CD4-positive, alpha-beta T cell treated with Interleukin-6 at 100 ng/mL for 8 hours (primary cell): ENCODE measurements at places on chromosomes 3 and 15.

DNA sequence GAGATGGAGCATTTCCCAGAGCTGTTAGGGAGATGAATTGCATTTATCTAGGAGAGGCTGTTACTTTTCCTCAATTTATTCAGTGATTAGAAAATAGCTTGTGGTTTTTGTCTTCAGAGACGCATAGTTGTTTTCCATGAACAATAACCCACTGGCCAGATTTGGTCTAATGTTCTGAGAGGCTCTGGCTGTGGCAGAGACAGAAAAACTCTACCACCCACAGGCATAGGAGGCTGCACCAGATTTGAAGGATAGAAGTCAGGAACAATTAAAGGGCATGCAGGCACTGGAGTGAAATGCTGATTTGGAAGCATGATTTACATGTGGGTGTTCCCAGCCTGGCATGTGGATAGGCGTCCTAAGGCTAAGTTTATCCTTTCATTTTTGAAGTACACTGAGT lies 143.5 kb downstream of the NFKBIZ start:
- no peak for DNase-seq

DNA sequence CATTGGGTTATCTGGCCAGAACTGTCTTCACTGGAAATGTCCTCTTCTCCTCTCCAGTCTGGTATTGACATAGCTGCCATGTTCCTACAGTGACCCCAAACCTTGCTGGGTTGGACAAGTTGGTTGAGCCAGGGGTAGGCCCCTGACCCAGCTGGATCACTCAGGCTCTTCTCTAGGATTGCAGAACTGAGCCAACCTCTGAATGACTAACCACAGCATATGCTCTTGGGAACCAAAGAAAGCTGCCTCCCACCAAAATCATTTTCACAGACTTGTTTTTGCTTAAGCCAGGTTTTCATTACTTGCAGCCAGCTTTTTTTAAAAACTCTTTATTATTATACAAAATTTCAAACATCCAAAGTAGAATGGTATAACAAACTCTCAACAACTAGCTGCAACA lies 41.4 kb downstream of the FSIP1 start:
- DNase-seq: no peak

- DNase-seq: no peak
Observed at GRCh38 chr3:67564008-67564407, 90.4 kb downstream of the SUCLG2 start.

DNA sequence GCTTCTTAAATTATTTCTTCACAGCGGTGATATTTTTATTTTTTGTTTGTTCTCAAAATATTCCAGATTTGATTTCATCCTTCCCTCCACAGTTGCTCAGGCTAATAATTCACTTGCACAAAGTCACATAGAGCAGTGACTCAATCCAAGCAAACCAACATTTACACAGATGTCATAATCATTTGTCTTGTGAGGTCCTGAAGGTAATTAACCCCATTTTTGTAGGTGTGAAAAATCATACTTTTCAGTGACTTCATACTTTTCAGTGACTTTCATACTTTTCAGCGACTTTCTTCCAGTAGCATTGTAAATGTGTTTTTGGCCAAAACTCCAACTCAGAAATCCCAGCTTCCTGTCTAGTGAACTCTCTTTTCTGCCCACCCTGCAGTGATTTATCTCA lies 32.1 kb downstream of the CD200 start:
- DNase-seq: no peak

DNA sequence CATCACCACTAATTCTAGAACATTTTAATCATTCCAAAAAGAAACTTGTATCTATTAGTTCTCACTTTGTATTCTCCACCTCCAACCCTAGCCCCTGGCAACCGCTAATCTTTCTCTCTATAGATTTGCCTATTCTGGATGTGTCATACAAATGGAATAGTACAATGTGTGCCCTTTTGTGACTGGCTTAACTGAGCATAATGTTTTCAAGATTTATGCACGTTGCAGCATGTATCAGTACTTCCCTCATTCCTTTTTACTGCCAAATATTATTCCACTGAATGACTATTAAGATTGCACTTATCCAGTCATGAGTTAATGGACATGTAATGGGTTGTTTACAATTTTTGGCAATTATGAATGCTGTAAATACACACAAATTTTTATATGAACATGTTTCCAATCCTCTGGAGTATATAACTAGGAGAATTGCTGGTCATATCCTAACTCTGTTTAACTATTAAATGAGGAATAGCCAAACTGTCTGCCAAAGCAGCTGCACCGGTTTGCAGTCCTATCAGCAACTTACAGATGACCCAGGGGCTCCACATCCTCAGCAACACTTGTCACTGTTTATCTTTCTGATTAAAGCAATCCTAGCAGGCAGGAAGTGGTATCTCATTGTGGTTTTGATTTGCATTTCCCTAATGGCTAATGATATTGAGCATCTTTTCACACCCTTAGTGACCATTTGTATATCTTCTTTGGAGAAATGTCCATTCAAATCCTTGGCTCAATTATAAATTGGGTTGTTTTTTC lies 42.9 kb downstream of the DCUN1D1 start:
- peak; percentile 8 for DNase-seq

- no peak for DNase-seq
Observed at GRCh38 chr15:36644191-36644896, 64.9 kb downstream of the CDIN1 start.

- no peak for DNase-seq
Observed at GRCh38 chr3:44920081-44920480, 45.7 kb downstream of the TGM4 start.

GRCh38 chr15:49627407-49627877 lies 6.6 kb downstream of the DTWD1 start:
- DNase-seq: no peak

- no peak for DNase-seq
Observed at GRCh38 chr3:85185495-85185894, 226.7 kb downstream of the CADM2 start.

- DNase-seq: no peak
Observed at GRCh38 chr15:87917480-87917879, 339.1 kb downstream of the NTRK3 start.

- DNase-seq: no peak
Observed at GRCh38 chr15:81930582-81931369, 115.0 kb downstream of the MEX3B start.

- DNase-seq: no peak
Observed at GRCh38 chr3:141086188-141086587, 35.0 kb downstream of the SPSB4 start.

DNA sequence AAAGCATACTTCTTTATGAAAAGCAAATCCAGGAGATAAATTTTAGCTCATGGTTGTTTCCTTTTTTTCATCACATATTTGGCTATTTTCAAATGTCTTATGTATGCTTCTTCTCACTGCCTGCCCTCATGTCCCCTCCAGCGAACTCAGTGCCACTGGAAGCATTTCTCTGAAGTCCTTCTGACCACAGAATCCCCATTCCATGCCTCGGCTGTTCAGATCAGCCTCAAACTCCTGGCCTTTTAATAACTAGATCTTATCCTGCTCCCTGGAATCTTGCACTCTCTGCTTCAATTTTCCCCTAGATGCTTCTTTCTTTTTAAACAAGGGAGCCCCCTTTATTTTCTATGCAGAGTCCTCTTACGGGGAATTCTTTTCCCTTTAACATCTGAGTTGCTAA lies 10.1 kb downstream of the ETV5 start:
- no peak for DNase-seq

GRCh38 chr3:143302638-143303171 lies 183.1 kb downstream of the CHST2 start:
- no peak for DNase-seq

- DNase-seq: no peak
Observed at GRCh38 chr15:22780267-22780666, 6.2 kb upstream of the NIPA1 start.

DNA sequence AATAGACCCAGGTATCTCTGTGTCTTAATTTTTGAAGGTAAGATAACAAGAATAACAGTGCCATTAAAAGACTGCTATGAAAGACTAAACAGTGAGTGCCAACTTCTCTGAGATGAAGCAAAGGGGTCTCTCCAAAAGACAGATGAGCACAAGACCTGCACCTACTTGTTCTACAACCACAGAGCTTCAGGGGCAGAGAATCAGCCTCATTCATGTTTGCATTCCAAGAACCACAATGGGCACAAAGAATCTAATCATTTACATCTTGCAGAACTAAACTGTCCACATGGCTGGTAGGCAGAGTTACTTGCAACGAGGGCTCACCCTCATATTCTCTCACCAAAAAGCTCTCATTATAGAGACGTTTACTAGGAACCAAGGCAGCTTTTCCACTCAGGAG lies 83.9 kb downstream of the PEAK1 start:
- DNase-seq: no peak

GRCh38 chr15:98776607-98777281 lies 128.4 kb downstream of the IGF1R start:
- peak; percentile 12 for DNase-seq

- no peak for DNase-seq
Observed at GRCh38 chr15:94029495-94029894, 201.9 kb upstream of the MCTP2 start.

DNA sequence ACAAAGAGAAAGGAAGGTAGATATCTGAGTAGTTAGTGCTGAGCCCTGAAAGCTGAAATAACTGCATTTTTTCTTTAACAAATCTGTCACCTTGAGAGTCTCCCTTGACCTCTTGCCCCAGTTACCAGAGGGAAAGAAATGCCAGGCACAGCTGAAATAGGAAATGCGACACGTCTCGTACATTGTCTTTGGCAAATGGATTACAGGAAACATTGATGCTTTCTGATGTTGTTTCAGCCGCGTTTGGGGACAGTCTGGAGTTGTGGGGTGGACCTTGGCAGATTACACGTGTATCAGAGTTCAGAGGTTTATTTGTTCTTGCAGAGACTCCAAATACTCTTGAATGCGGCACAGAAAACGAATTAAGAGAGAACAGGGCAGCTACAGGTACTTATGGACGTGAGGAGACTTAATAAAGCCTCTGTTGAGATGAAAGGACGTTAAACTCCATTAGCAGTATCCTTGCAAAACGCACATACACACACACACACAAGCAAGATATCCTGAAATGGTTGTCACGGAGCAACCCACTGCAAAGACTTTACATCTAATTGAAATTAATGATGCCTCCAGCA lies 272.8 kb upstream of the RORA start:
- DNase-seq: no peak

- no peak for DNase-seq
Observed at GRCh38 chr3:179000144-179000543, 71.5 kb downstream of the ZMAT3 start.

- no peak for DNase-seq
Observed at GRCh38 chr15:93195109-93195508, 106.1 kb upstream of the RGMA start.

- DNase-seq: no peak
Observed at GRCh38 chr3:13235079-13235478, 161.8 kb upstream of the IQSEC1 start.

DNA sequence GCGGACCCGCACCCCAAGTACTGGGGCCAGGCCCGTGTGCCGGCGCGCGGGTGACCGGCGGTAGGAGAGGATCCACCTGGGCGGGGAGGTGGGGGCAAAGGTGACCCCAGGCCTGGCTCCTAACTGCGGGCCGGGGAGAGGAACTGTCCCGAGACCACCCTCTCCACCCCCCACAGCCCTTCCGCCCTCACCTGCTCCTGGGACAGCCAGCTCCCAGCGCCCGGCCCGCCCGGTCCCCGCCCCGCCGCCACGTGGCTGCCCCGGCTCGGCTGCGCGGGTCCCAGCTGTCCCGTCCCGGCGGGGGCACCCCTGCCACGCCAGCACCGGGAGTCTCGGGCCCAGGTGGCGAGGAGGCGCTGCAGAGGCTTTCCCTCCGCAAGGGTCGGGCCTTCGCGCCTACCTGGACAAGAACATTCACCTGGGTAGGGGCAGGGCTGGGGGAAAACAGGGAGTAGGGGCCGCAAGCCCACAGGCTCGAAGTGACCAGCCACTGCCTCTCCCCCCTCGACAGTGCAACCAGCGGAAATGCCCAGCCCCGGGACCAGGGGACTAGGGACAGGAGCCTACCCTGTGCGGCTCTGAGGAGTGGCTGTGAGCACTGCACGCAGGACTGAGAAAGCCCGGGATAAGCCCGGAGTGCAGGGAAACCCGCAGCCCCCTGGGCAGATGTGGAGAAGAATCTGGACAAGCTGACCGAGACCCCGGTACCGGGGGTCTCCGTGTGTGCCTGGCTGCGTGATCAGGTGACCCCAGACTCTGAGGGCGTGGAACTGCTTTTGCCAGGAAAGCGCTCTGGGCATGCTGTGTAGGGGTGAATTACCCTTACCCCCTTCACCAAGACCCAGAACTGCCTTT lies at the start of gene SLC12A8:
TSS of gene SLC12A8 (minus strand) at position 240 of the 855 bp plus-strand sequence. CDS start 1,399 bp downstream, outside the sequence.
- DNase-seq: no peak

DNA sequence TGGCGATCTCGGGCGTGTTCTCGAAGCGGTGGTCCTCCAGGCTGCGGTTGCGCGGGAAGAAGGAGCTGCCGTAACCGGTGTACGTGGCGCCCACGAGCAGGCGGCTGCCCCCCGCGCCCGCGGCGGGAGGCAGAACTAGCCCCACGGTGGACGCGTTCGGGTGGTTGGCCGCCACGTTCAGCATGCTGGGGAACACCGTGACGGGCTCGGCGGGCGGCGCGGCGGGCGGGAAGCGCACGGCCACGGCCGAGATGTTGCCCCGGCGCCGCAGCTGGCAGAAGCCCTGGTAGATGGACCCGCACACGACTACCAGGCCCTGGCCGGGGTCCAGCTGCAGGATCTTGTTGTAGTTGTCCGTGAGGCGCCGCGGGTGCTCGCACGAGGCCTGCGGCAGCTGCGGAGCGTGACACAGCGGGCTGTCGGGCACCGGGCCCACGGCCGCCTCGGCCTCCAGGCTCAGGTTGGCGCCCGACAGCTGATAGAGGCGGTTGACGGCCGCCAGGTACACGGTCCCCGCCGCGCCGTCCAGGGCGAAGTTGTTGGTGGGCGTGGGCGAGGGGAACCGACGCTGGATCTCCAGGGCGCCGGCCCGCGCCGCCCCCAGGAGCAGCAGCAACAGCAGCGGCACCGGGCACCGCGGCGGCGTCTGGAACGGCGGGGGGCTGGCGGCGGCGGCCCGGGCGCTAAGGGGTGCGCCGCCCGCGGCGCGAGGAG lies 397 bp downstream of the PLXND1 start:
- DNase-seq: no peak

- DNase-seq: no peak
Observed at GRCh38 chr3:117540597-117540996, 831.0 kb downstream of the TUSC7 start.

DNA sequence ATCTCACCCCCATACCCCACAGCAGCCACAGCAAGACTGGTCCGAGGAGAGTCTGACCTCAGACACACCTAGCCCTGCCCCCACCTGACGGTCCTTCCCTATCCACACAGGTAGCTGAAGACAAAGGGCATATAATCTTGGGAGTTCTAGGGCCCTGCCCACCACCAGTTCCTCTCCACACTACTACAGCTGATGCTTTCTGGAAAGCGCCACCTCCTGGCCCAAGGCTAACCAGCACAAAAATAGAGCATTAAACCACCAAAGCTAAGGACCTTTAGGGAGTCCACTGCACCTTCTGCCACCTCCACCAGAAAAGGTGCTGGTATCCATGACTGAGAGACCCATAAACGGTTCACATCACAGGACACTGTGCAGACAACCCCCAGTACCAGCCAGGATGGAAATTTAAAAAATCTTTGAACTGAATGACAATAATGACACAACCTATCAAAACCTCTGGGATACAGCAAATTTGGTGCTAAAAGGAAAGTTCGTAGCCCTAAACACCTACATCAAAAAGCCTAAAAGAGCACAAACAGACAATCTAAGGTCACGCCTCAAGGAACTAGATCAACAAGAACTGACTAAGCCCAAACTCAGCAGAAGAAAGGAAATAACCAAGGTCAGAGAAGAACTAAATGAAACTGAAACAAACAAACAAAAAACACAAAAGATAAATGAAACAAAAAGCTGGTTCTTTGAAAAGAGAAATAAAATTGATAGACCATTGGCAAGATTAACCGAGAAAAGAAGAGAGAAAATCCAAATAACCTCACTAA lies 122.1 kb upstream of the TPRG1 start:
- peak; percentile 26 for DNase-seq

- peak; percentile 85 for DNase-seq
Observed at GRCh38 chr15:52481915-52482314, 46.8 kb downstream of the MYO5A start.
